ENCODE measurements at places on chromosomes 13 and 19. TPM values are rescaled to one million over a fixed set of nuclear protein-coding genes. Genes with fewer than 3 reads are reported as not detected.

DNA sequence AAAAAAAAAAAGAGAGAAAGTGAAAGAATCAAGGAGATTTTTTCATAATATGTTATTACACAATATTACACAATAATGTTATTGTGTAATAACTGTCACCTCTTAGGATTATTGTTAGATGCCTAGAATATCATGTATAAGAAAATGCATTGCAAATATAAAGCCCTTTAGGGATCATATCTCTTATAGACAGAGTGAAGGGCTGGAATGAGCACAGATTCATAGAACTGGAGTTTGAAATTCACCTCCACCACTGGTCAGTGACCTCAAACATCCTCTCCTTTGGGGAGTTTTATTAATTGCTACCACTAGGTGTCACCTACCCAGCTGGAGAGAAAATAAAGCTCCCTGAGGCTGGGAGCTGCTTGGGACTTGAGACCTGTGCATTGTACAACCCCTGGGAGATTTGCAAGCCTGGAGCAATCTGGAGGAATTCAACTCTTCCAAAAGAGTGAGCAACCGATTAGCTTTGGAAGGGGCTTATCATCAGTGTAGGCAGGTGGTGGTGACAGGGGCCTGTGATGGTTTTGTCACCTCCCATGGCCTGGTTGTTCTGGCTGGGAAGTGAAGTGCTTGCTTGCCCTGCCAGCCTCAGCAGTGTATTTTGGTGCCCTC is 30.3 kb upstream of the FRY start:
- peak; percentile 63 for DNase-seq

SERTM1 gene
- 3.1 TPM for total RNA-seq

- DNase-seq: no peak
These were observed 8.6 kb downstream of the VASP start for GRCh38 chr19:45515807-45516401.

DNA sequence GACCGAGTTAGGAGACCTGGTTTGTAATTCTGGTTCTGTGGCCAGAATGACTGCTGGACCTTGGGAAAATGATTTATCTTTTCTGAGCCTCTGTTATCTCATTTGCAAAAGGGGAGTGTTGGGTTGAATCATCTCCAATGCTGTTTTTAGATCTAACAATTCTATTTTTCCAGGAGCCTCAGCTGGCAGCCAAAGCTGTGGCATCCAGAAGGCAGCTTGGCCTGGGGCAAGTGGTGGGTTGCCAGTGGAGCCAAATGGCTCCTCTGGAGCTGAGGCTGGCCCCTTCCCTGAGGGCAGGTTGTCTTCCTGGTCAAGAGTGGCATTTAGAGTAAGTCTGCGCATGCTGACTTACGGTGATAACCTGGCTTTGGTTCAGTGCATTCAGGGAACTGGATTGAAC is 21.3 kb downstream of the B3GLCT start:
- DNase-seq: peak; percentile 40

- peak; percentile 81 for DNase-seq
These were observed 23.8 kb downstream of the TEX101 start for GRCh38 chr19:43438291-43439031.

GIPR gene
- total RNA-seq: 4.1 TPM

- no peak for DNase-seq
These were observed 10.8 kb downstream of the POU4F1 start for GRCh38 chr13:78592584-78592983.

GRCh38 chr13:49183672-49184325 is 36.3 kb upstream of the MLNR start:
- no peak for DNase-seq

CAPN12 gene
- total RNA-seq: not detected

Data from left ventricle myocardium superior (tissue), 1 donor.